Neuronal stem cell (in vitro differentiated cells): ENCODE measurements at places on chromosomes 6 and 20.

- DNase-seq, result no peak
These were observed 19.6 kb upstream of the HS3ST5 start for GRCh38 chr6:114362396-114362795.

DNA sequence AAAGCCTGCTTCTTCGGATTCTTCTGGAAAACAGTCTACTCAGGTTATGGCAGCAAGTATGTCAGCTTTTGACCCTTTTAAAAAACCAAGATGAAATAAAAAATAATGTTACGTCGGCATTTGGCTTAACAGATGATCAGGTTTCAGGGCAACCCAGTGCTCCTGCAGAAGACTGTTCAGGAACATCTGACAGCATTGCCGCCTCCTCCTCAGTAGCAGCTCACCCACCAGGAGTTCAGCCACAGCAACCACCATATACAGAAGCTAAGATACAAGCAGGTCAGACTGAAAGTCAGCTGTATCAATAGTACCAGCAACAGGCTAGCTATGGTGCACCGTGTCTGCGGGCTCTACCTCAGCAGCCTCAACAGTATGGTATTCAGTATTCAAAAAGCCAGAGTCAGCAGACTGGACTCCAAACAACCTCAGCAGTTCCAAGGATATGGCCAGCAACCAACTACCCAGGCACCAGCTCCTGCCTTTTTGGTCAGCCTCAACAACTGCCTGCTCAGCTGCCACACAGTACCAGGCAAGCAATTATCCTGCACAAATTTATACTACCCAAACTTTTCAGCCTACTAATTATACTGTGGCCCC is 51.9 kb downstream of the BTBD9 start:
- DNase-seq, result no peak

GRCh38 chr6:41657131-41658094 is 19.1 kb downstream of the MDFI start:
- no peak for DNase-seq

GRCh38 chr20:57402206-57403125 is 11.3 kb downstream of the RBM38 start:
- DNase-seq, result no peak

DNA sequence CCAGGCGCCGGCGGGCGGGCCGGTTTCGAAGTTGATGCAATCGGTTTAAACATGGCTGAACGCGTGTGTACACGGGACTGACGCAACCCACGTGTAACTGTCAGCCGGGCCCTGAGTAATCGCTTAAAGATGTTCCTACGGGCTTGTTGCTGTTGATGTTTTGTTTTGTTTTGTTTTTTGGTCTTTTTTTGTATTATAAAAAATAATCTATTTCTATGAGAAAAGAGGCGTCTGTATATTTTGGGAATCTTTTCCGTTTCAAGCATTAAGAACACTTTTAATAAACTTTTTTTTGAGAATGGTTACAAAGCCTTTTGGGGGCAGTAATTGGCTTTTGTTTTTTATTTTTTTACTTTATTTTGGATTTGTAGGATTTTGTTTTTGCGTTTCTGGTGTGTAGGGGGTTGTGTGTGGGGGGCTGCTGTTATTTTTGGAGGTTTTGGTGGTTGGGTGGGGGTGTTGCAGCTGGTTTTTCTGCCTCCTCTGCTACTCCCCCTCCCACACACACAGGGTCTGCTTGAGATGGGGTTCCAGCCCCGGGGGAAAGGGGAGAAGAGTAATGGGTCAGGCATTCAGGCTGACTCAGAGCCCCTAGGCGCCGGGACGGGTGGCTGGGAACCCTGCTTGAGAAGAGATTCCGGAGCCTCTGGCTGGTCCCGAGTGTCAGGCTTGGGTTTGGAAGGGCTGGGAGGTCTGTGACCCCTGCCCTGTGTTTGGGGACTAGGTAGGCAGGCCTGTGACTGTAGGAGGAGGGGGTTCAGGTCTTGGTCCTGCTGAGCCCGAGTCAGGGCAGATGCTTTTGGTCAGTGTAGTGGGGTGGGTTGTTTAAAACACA is 2.0 kb downstream of the CEBPB start:
- no peak for DNase-seq

DNA sequence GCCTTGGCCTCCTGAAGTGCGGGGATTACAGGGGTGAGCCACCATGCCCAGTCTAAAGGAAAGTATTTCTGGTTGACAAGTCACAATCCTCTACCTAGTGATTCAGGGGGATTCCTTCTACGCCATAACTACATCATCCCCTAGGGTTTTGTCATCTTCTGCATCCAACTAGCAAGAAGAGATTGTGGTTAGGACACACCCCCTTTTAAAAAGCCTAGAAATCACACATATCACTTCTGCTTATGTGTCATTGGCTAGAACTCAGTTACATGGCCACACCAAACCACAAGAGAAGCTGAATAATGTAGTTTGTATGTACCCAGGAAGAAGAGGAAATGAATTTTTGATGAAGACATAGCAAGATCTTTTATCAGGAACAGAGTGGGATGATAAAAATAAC is 14.7 kb upstream of the CHD6 start:
- no peak for DNase-seq

- no peak for DNase-seq
These were observed 18.6 kb downstream of the DSE start for GRCh38 chr6:116389357-116389756.

DNA sequence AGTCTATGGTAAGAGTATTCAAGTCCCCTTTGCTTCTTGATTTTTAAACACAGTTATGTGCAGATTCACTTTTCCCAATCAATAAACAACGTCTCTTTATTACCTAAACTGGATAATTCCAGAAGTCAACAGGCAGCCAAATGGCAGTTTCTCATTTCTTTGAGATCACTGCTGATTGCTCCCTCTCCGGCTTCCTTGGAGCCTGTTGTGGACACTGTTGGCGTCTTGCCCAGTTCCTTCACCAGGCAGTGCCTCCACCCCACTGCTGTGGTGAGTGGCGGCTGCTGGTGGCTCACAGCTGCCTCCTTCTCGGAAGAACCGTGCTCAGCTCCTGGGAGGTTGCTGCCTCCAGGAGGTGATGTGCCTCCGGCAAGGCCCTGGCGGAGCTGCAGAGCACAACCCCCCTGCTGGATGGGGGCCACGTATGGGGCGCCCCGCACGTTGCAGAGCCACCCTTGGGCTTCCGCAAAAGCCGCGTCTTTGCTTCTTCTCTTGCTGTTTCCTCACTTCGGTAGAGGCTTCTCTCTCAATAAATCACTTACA is 105.1 kb upstream of the CNKSR3 start:
- DNase-seq, result no peak

- no peak for DNase-seq
These were observed 26.5 kb downstream of the HLA-DOB start for GRCh38 chr6:32790306-32790705.

GRCh38 chr6:157143890-157144798 is 179.2 kb downstream of the TMEM242 start:
- no peak for DNase-seq

DNA sequence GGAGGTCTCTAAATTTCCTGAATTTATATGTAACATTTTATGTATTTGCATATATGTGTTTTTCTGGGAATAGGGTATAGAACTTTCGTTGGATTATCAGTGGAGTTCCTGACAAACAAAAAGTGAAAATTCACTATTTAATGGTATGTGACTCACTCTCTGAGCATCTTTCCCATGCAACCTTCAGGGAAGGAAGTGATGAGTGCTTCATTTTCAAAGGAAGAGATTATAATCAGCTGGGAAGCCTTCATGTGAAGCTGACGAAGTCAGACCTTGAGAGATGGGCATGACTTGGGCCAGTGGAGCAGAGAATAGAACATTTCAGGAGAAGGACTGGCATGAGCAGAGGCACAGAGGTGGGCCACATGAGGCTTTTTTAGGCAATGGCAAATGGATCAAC is 72.7 kb downstream of the FAXC start:
- no peak for DNase-seq

DNA sequence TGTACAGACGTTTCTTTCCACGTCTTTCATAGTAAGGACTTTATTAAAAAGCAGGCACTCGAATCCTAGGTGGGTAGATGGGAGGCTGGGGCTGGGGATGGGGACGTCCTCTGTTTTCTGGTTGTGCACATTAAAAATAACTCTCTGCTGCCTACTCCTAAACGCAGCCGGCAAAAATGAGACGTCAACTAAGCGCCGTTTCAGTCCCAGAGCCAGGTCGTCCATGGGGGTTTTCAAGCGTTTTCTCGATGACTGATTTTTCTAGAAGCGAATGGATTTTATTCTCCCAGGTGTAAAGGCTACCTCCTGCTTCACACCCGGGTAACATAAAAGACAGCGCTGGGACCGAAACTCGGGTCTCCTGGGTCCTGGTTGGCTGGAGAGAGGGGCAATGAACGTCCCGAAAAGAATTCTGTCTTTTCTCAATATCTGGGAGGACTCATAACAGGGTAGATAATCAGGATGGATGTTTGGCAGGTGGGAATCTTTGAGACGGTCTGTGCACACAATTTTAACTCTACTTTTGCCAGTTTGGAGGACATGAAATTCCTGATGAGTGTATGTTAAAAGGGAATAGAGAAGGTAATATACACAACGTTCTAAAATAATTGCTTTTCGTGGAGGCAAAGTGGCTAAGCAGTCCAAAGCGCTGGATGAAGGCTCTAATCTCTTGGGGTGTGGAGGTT is 25.2 kb downstream of the GPX6 start:
- no peak for DNase-seq
